ENCODE measurements at places on chromosomes 6 and 20.

DNA sequence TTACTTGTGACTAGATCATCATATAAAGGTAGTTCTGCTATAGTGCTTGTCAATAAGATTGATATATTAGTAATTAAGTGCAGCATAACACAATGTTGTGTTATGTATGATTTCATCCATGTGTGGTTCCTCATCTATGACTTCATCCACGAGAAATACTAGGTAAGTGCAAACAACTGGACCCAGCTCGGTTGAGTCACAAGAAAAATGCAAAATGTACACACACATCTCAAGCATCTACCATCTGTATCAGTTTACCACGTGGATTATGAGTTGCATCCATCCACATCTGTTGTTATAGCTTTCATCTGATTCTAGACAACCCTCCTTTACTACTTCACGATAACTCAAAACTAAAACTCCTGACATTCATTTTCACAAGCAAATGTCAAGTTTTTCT is 517.0 kb upstream of the CITED2 start:
- no peak for DNase-seq

DNA sequence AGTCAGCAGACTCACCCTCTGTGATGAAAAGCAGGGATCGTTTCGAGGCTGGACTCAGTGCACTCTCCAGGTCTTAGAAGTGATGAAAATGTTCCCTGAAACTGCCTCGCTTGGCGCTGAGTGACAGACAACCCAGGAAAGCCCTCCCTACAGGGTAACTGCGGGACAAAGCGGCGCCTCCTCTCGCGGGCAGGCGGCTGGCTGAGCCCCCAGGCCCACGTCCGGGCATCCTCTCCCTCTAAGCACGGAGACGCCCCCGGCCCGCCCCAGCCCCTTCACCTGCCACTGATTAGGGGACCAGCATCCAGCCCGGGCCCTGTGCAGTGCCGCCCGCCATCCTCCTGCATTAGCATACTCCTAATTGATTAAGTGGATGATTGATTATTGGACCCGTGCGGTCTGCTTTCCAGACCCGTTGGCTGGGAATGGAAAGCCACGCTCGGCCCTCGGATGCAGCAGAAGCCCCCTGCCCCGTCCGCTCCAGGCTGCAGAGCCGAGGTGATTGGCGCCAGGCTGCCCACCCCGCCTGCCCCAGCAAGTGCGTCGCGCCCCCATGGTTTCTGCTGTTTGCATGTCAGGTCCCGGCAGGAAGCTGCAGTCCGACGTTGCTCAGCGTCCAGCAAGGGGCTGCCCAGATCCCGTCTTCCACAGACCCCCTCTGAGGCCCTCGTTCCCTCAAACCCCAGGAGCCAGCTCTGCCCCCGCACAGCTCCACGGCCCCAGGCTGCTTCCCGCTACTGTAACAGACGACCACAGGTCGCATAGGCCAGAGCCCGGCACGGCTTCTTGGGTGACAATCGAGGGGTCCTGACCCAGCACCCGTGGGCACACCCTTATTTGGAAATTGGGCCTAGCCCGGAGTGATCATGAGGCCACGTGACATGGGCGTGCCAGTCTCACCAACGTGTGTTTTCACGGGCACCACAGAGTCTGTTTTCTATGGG is 131.6 kb downstream of the DLL1 start:
- no peak for DNase-seq

DNA sequence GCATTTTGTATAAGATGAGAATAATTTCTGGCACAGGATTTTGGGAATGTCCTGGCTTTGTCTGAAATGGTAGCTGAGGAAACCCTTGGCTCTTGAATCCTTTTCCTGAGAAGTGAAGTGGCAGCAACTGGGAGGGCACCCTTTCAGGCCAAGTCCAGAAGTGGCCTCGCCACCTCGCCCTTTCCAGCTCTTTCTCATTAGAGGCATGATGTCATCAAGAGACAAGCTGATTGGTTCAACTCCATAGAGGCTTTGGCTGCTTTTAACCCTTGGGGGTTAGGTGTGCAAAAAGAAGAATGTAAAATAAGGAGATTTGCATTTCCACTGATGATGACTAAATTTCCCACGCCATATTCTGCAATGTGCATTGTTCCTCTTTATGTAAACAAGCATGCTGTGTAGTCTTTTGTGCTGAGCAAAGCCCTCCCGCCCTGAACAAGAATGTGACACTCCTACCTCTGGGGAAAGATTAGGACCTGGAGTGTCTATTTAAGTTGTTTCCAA is 116.5 kb downstream of the TCP11 start:
- no peak for DNase-seq

- no peak for DNase-seq
Observed at GRCh38 chr20:62736026-62736406, 27.4 kb downstream of the NTSR1 start.

DNA sequence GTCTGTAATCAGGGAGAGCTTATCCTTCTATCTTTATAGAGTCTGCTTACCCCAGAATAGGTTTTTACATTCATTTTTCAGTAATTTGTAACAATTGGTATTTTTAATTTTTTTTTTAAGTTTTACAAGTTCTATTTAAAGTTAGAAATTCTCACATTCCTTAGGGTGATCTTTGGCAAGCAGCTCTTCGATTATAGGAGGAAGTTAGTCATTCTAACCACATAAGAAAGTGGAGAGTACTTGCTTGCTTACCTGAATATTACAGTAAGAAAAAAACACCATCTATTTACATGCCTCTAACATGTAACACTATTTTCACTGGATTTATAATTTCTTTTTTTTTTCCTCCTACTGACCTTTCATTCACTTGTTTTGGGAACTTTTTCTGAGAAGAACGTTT is 6.7 kb downstream of the TSHZ2 start:
- no peak for DNase-seq

GRCh38 chr6:168999392-168999791 is 254.3 kb downstream of the THBS2 start:
- no peak for DNase-seq

- no peak for DNase-seq
Observed at GRCh38 chr20:60653111-60653845, 598.8 kb upstream of the CDH4 start.

GRCh38 chr6:33707771-33708170 is 3.7 kb downstream of the UQCC2 start:
- DNase-seq: no peak

DNA sequence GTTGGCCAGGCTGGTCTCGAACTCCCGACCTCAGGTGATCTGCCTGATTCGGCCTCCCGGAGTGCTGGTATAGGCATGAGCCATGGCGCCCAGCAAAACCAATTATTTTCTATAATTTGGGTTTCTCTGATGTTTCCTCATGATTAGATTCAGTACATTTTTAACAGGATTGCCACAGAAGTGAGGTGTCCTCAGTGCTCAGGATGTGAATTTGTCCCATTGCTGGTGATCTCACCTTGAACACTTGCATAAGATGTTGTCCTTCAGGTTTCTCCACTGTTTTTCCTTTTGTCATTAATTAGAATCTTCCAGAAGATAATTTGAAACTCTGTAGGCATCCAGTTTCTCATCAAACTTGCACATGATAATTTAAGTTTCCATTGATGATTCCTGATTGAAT is 45.4 kb upstream of the RPL7L1 start:
- DNase-seq: no peak

GRCh38 chr6:3755637-3756545 is 4.4 kb upstream of the PXDC1 start:
- no peak for DNase-seq

DNA sequence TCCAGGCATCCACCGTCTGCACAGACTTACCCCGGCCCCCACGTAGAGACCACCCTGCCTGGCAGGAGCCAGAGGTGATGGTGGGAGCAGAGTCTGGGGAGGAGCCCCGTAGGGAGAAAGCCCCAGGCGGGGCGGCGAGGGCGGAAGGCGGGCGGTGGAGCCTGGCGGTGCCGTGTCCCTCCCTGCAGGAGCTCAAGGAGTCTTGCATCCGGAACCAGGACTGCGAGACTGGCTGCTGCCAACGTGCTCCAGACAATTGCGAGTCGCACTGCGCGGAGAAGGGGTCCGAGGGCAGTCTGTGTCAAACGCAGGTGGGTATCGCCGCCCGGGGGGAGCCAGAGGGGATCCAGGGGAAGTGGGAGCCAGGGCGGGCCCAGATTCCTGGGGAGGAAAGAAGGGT is 6.0 kb downstream of the CLPSL1 start:
- no peak for DNase-seq

DNA sequence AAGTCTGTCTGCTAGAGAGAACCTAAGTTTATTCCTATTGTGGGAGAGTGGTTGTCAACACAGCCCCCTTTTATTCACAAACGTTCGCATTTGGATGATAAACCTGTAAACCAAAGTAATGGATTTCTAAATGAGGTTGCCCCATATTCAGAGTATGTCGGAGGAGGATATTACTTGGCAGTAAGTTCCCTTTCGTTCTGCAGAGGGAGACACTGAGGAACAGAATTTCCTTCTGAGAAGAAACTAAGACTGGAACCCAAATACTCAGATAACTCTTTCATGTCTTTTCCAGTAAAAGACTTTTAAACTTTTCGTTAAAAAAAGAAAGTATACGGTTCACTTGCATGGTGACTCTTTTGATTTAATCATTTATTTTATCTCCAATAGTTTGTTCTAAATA is 754.6 kb upstream of the MMS22L start:
- no peak for DNase-seq

GRCh38 chr6:36840432-36841403 is 1.5 kb upstream of the CPNE5 start:
- DNase-seq: peak; percentile 21

DNA sequence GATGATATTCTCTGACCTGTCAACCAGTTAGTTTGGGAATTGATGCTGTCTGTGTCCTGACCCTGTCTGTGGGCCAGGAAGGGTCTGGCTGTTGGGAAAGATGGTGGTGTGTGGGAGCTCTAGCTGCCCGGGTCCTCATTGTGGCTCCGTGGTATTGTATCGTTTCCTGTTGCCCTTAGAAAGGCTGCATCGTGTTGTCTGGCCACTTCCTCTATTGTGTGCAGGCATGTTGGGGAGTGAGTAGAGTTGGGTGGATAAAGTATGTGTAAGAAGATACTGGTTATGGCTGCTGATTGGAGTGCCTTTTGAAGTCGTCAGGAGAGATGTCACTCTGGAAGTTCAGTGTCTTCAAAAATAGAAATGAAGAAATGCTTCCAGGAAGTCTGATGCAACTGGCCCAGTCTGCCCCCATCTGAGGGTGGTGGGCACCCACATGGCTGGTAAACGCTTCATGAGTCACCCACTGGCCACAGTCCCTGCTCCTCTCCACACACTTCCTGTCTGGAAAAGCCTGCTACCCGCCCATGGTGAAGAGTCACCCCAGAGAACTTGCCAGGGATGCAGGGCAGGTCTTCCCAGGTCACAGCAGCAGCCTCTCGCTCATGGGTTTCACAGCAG is 27.9 kb downstream of the PPARD start:
- DNase-seq: no peak

DNA sequence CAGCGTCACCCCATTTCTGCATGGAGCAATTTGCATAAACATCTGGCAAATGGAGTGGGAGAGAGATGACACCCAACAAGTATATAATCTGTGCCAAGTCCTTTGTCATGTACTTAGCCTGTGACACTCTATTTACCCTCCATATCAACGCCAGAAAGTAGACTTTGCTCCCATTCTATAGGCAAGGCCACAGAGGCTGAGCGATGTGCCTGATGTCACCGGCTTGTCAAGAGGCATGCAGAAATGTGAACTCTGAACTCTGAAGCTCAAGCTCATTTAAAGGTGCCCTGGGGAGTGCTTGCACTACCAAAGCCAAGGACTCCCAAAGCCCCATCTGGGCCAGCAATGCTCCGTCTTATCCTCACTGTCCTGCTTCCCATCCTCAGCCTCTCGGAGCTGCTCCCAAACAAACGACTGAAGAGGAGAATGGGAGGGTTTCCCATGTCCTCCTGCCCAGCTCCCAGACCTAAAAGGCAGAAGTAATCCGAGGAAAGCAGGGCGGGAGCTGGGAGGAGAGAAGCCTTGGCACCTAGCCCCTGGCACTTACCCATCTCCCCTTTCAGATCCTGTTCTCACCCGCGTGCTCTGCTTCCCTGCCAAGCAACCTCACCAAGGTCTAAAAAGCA is 9.2 kb downstream of the CPNE5 start:
- DNase-seq: no peak

- DNase-seq: no peak
Observed at GRCh38 chr20:64156136-64156885, 7.9 kb upstream of the MYT1 start.

- DNase-seq: no peak
Observed at GRCh38 chr20:11217326-11218172, 543.8 kb upstream of the JAG1 start.

- no peak for DNase-seq
Observed at GRCh38 chr6:155216312-155217046, 47.3 kb upstream of the CLDN20 start.

DNA sequence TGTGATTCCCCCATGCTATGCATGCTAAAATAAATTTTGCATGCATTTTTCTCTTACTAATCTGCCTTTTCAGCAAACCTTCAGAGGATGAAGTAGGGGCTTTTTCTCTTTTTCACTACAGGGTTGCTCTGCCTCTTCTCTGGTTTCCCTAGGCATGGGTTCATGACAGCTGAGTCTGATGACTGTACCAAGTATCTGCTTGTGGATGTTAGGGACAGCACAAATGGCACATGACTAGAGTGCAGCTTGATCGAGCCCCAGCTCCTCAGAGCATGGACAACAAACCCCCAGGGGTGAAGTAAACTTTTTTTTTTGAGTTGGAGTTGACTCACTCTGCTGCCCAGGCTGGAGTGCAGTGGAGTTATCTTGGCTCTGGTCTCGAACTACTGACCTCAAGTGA is 57.1 kb upstream of the GCM1 start:
- DNase-seq: no peak

- DNase-seq: no peak
Observed at GRCh38 chr6:105346052-105346451, 56.8 kb downstream of the PREP start.

- DNase-seq: no peak
Observed at GRCh38 chr6:93713974-93714373, 294.6 kb upstream of the EPHA7 start.

DNA sequence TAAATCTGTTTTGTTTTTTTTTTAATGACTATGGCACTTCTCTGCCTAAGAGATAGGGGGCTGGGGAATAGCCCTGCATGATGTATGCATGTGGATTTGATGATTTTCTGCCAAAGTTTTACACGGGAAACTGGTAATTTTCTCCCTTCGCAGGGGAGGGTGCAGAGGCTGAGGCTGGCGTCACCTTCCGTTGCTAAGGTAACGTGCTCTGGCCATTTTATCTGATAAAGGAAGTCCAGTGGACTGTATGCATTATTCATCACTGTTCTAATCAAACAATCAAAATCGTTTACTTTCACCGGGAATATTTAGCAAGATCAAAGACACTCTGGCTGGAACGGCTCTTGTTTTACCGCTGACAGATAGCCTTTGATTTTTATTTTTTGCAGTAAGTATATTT is 789 bp downstream of the PHACTR1 start:
- no peak for DNase-seq

GRCh38 chr6:54074578-54075195 is 36.6 kb upstream of the MLIP start:
- DNase-seq: no peak

DNA sequence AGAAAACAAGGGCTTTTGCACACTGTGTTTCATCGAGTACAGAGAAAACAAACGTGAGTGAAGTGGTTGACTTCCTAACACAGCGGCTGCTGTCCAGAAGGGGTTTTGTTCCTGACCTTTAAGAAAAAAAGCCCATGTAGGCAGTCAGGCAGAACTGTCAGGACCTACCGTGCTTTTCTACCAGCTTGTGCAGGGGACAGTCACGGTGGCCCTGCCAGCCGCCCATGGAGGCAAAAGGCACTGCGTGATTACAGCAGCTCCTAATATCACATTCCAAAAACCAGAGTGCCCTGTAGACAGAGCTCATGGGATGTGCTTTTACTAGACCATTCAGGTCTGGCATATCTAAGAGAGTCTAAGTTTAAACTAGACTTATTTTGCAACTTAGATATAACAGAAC is 12.2 kb downstream of the TNFAIP3 start:
- DNase-seq: no peak

Data from stimulated activated naive CD4-positive, alpha-beta T cell (primary cell).